ENCODE measurements at places on chromosomes 12 and 14.
A peak's percentile ranks its signal among the peaks of the same experiment; 100 is the strongest.

GRCh38 chr12:5451251-5451650, 19.3 kb downstream of the NTF3 start:
- no peak for DNase-seq

GRCh38 chr12:121278169-121279070, 18.1 kb downstream of the CAMKK2 start:
- DNase-seq = no peak

GRCh38 chr14:53881161-53881871, 75.3 kb downstream of the BMP4 start:
- DNase-seq = peak; percentile 16

DNA sequence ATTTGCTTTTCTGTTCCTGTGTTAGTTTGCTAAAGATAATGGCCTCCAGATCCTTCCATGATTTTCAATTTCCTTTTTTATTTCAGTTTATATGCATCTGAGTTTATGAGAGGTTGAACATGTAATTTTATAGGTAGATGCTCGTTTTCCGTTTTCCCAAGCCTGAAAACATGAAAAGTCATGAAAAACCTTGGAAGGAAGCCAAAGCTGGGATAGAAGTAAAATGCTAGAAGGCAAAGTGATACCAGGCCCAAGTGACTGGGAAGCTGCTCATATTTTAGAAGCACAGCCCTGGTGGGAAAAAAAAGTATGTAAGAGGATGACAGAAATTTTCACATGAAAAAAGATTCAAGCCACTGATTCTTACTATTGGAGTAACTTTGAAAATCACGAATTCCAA, 290.8 kb downstream of the PRKD1 start:
- no peak for DNase-seq

All from amniotic stem cell (primary cell).